ENCODE measurements at places on chromosomes 7 and 10.
A peak's percentile ranks its signal among the peaks of the same experiment; 100 is the strongest.

DNA sequence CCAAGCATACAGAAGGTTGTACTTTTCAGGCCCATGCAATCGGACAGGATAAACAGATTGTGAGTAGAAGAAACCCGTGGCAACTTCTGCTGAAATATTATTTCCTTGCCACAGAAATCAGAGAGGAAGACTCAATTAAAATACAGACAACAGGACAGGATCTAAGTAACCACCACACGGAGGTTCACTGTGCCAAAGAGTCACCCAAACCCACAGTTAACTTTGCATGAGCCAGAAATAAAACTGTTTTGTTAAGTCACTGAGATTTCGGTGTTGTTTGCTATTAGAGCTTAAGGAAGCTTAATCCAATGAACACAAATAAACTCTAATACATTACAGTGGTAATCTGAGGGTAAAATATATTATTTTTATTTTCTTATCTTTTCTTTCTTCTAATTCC is 14.0 kb downstream of the PNPLA8 start:
- DNase-seq, result no peak

GRCh38 chr7:37234928-37235327 is 213.7 kb downstream of the ELMO1 start:
- no peak for DNase-seq

DNA sequence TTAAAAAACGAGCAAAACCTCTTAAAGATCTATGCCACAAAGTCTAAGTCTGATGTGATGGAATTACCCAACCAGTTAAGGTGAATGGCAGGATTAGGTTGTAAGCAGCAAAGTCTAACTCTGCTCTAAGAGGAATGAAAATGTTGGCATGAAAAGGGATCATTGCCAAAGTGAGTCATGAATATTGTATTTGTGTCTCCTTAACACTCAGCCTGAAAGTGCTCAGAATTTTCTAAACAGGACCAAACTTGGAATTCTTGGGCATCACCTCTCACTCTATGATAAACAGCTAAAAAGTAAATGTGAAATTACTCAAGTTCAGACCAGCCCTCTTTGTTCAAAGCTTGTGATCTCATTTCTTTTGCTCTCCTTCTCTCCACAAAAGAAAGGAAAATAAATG is 27.0 kb downstream of the PPP1R3A start:
- DNase-seq, result peak; percentile 37

DNA sequence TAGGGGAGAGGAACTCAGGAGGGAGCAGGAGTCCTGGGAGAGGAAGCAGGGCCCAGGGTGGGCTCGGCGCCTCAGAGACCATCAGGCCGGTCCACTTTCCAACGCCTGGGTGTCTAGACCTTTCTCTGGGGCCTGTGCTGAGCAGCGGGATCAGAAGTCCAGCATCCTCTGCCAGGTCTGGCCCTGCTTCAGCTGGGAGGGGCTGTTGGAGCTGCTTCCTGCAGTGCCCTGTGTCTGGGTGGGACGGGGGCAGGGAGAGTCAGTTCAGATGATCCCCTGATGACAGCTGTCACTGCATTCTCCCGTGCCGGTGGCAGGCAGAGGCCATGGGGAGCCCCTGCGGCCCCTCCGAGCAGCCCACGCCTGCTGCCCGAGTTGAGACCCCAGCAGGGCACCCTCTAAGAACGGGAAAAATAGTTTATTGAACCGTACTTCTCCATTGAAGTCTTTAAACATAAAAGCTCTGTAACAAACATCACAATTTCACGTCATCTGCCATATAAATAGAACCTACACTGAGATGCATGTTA is 23.3 kb downstream of the AP5Z1 start:
- DNase-seq, result no peak

GRCh38 chr10:12614177-12614995 is 265.0 kb downstream of the CAMK1D start:
- DNase-seq, result no peak

GRCh38 chr7:44607141-44608068 is 978 bp downstream of the OGDH start:
- DNase-seq, result no peak

Measured in non-pigmented ciliary epithelial cell (primary cell).